Activated CD4-positive, CD25-positive, alpha-beta regulatory T cell treated with anti-CD3 and anti-CD28 coated beads, Interleukin-2, amount 50 U/mL, for 16 hours (primary cell): ENCODE measurements at places on chromosomes 6 and 20.

DNA sequence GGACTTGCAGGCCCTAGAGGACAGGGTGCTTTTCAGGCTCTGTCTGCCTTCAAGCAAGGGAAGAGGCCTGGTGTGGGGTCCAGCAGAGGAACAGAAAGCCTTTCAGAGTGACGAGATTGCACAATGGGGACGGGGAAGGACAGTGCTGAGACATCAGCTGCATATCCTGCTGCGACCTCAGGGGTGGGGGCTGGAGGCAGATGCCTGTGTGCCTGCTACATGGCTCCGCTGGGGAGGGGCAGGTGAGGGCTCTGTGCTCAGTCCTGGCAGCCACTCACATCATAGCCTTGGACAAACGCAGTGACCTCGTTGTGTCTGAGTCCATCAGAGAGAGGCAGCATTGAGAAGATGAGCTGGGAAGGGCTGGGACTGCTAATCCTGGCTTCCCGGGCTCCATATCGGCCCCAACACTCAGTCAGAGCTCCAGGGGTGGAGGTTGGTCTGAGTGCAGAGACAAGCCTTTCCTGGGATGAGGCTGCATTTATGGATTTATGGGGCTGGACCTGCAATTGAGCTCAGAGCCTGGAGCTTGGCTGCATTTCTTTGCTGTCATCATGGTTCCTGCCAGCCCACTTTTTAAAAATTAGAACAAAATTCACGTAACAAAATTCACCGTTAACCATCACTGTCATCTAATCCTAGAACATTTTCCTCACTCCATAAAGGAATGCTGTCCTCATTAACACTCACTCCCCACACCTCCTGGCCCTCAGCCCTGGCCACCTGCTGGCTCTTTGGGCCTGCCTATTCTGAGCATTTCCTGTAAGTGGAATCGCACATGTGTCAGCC lies 196.9 kb upstream of the SLC24A3 start:
- DNase-seq = no peak

DNA sequence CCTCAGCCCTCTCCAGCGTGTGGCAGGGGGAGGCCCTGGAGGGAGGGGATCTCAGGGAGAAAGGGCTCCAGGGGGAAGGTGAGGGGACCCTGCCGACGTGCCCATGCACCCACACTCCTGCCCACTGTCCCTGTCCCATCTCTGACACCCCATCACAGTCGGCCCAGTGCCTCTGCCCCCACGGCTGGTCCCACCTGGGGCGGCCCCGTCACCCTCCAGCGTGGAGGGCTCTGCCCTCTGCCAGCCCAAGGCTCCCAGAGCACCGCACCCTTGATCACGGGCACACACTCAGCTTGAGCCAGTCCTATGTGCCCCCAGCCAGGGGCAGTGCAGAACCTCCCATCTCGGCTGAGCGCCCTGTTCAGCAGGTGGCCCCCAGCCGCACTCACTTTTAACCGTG lies 9.2 kb downstream of the SLC4A11 start:
- DNase-seq = no peak

- DNase-seq = no peak
These were observed 9.7 kb downstream of the SNAP25 start for GRCh38 chr20:10228330-10228729.

DNA sequence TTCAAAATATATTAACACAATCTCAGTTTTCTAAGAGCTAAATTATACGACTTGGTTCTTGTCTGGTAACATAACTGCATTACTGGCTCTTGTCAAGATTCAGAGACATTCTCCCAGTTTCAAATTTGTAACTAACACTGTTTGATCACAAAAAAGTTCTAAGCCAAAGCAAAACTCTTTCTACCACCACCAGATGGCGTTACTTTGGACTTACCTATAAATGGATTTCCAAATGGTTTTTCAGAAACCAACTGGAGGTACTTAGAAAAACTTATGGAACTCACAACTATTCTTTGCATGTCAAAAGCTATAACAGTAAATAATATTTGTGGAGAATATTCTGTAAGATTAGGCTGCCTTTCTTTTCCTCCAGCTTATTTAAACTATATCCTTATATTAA lies 34.2 kb upstream of the GFRAL start:
- no peak for DNase-seq

DNA sequence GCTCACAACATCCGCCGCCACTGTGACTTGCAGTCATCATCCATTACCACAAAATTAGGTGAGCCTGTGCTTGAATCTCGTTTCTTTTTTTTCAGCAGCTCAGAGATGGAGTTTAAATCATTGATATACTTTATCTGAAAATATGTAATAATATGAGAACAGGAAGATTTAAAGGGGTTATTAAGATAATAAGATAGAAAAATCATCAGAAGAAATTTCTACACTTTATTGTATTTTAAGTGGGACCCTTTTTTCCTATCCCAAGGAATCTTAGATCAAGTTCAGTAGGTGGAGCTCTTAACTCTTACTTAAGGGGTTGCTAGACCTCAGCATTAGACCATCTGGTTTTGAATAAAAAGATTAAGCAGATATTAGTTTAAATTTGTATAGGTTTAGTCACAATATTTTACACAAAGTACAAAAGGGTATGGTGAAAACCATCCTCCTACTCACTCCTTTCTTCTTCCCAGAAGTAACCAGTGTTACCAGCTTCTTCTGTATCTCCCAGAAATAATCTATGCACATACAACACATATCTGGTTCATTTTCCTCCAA lies 9.4 kb upstream of the NCOA7 start:
- DNase-seq = no peak
